BE2C (cell line): ENCODE measurements at places on chromosomes 1 and 21.

- no peak for DNase-seq
Observed at GRCh38 chr1:94871031-94871430, 50.9 kb downstream of the SLC44A3 start.

DNA sequence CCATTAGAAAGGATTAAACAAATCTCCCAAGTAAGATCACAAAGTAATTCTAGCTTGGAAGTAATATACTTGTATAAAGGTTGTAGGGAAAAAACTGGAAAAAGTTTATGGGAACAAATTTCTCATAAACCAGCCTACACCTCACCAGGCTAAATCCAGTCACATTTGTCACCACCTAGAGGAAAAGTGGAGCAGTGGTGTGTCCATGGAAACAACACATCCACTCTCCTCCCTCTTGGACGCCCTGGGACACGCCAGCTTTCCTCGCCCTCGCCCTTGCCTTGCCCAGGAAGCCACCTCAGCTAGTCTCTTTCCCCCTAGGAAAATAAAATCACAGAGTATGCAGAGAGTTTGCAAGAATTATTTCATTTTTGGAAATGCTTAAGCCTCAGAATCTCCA is 2.2 kb downstream of the PALMD start:
- peak; percentile 34 for DNase-seq

- no peak for DNase-seq
Observed at GRCh38 chr21:33696465-33696864, 54.2 kb downstream of the ITSN1 start.

- no peak for DNase-seq
Observed at GRCh38 chr1:38394303-38394702, 347.7 kb upstream of the POU3F1 start.

DNA sequence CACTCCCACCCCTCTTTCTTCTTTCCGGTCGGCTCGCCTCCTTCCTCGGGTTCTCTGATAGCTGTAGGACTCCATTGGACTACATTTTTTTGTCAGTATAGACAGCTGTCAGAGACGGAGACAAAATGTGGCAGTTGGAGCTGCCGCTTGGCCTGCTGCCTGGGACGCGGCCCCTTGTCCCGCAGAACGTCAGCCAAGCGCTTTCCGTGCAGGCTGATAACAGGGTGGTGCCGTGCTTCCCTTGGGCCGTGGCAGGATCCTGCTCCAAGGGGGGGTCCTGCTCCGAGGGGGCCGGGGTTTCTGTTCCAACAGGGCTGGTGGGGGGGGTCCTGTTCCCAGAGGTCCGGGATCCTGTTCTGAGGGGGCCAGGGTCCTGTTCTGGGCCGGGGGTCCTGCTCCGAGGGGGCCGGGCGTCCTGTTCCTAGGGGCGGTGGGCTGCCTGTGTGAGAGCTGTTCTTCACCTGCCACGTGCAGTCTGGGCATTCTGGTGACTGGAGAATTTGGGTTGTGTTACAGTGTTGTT is 4.9 kb downstream of the SKI start:
- DNase-seq, result no peak

GRCh38 chr1:87449348-87449963 is 120.8 kb downstream of the LMO4 start:
- peak; percentile 71 for DNase-seq

- no peak for DNase-seq
Observed at GRCh38 chr1:183091181-183091580, 68.0 kb downstream of the LAMC1 start.

GRCh38 chr1:240768979-240769378 is 157.0 kb upstream of the GREM2 start:
- no peak for DNase-seq

- DNase-seq, result no peak
Observed at GRCh38 chr1:113545210-113545609, 154.9 kb downstream of the MAGI3 start.

GRCh38 chr21:43879348-43880110 is 14.5 kb downstream of the AGPAT3 start:
- DNase-seq, result no peak

DNA sequence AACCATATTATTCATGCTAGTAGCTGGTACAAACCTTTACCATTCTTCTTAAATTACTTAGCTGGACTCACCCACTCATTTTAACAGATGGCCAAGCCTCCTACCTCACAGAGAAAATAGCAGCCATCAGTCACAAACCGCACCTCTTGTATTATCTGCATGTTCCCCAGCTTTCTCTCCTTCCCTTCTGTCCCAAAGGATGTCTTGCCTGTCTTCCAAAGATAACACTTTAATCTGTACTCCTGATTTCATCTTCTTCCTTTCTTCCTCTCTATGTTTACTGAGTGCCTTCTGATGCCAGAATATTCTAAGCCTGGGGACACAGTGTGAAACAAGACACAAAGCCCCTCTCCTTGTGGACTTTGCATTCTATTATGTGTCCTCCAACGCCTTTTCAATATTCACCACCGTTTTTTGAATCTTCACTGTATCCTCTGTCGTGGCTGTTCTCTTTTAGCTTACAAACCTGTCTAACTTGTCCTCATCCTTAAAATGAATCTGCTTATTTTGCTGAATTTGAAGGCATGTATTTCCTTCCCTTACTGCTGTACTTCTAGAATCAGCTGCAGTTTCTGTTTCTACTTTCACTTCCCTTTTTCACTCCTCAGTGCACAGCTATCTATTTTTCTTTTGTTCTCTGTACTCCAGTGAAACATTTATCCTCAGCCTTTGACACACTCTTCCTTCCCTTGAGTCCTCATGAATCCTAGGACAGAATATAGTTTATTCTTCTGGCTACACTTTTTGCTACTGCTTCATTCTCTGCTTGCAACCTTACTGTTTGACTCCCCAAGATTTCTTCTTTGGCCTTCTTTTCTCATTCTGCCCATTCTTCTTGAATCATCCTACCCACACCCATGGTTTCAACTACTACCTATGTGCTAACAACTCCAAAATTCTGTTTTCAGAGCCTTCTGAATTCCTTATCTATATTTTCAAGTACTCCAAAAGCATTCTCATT is 216.9 kb upstream of the SAMSN1 start:
- no peak for DNase-seq

DNA sequence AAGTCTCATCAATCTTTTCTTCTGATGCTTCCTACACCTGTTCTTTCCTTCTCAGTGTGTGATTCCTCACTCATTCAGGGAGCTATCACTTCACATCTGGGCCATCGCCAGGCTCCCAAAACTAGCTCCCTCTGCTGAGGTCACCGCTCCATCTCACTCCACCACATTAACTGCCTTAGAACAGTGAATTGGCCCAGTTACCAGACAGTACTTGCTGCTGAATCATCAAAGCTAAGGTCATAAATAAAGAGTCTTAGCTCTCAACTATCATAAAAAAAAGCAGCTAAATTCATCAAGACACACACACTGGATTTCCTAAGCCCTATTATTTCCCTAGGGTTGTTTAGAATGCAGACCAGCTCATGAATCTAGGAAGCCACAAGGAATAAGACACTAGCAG is 18.8 kb upstream of the SRM start:
- DNase-seq, result no peak

DNA sequence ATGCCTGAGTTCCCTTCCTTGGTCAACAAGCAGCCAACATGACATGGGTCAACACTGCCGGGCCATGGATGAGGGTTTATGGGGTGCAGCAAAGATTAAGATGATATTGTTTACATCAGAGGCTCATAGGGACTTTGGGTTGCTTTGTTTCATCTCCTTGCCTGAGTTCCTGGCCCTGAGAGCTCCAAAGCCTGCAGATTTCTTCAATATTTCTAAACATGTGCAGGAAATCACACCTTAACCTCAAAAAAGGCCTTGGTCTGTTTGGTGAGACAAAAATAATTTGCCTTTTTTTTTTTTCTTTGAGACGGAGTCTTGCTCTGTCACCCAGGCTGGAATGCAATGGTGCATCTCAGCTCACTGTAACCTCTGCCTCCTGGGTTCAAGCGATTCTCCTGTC is 876 bp downstream of the SLAMF8 start:
- no peak for DNase-seq

DNA sequence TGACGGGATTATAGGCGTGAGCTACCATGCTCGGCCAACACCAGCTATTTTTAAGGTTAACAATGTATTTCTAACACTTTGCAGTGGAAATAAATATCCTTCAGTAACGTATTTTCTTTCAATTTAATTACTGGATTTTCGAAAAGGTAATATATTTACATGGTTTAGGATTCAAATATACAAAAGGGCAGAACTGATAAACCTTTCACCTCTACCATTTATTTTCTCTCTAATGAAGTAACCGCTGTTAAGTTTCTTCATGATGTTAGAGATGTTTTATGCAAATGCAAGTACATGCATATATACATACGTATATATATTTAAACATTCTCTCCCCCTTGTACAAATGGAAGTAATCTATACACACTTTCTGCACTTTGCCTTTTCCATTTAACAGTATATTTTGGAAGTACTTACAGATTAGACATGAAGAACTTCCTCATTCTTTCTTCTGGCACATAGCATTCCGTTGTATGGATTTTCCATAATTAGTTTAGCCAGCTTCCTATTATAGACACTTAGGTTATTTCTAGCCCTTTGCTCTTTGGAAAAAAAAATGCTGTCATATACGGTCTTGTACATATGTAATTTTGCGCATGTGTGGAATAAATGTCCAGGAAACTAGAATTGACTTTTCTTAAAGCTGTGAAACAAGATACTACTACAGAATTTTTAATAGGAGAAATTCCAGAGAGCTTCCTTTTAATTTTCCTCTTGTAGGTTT is 14.9 kb upstream of the HJV start:
- no peak for DNase-seq
